ENCODE measurements at places on chromosomes 4 and X. TPM values are rescaled to one million over a fixed set of nuclear protein-coding genes. Genes with fewer than 3 reads are reported as not detected.

Gene UGT2B10
- total RNA-seq: not detected

Gene WAS
- total RNA-seq: 84.2 TPM

Gene APELA
- total RNA-seq: not detected

Gene SCRG1
- not detected for total RNA-seq

Gene TLR3
- 0.13 TPM for total RNA-seq

Gene HTATSF1
- total RNA-seq: 43.6 TPM

Gene PRKG2
- total RNA-seq: 0.06 TPM

Gene SYP
- total RNA-seq: 2.7 TPM

Gene G6PD
- 110 TPM for total RNA-seq

Gene POU4F2
- total RNA-seq: not detected

Gene GAGE2A
- total RNA-seq: not detected

Gene SRPX
- total RNA-seq: not detected

Gene ADH1A
- not detected for total RNA-seq

Gene TASL
- 1.2 TPM for total RNA-seq

Gene PDGFRA
- total RNA-seq: not detected

Gene MMRN1
- not detected for total RNA-seq

Gene CLDN22
- not detected for total RNA-seq

Gene GABRB1
- total RNA-seq: not detected

Gene TXK
- 7.3 TPM for total RNA-seq

All from activated CD8-positive, alpha-beta memory T cell treated with anti-CD3 and anti-CD28 coated beads for 36 hours (primary cell).